ENCODE measurements at places on chromosomes 4 and X.

DNA sequence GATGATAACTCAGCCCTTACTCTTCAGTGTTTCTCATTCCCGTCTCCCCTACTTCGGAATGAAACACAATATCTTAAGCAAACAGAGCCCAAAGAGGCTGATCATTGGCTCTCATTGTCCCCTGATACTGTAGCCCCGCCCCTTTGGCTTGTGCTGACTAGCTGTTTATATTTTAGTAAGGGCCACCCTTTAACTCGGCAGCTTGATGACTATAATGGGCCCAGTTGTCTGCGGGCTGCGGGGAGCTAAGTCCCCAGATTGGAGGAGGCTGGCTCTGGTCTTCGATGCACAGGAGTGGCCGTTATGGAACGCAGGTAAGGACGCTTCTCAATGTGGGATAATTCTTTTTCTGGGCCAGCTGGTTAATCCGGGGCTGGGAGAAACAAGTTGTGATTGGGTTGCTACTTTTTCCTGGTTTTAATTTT is at the start of gene TRIM2:
TSS of gene TRIM2 (plus strand) at position 197 of the 425 bp plus-strand sequence. CDS start at position 285, 88 bp downstream.
- DNase-seq = no peak

- no peak for DNase-seq
Measured at GRCh38 chrX:1449823-1450149, 2.9 kb downstream of the ASMTL start.

GRCh38 chr4:7365462-7366179 is 69.1 kb downstream of the PSAPL1 start:
- no peak for DNase-seq

- no peak for DNase-seq
Measured at GRCh38 chr4:87451537-87451936, 29.2 kb downstream of the NUDT9 start.

DNA sequence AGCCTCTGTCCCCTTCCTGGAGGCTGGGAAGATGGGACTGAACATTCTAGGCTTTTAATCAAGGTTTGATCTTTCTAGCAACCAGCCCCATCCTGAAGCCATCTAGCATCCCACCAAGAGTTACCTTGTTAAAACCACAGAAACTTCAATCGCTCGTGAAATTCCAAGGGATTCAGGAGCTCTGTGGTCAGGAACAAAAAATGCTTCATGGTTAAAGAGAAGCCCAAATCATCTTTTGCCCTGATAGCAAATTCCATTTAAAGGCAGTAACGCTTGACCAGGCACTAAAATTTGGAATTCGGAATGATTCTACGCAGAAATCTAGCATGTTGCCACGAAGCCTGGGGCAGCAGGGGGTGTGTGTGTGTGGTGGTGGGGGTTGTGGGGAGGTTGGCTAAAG is 47.8 kb downstream of the CASP6 start:
- DNase-seq = no peak

GRCh38 chr4:79177388-79177787 is 148.5 kb downstream of the NAA11 start:
- no peak for DNase-seq

- DNase-seq = no peak
Measured at GRCh38 chr4:168832763-168833575, 177.1 kb downstream of the CBR4 start.

- DNase-seq = no peak
Measured at GRCh38 chr4:5503336-5503936, 204.9 kb downstream of the EVC2 start.
